Stimulated activated effector memory CD8-positive, alpha-beta T cell treated with anti-CD3 and anti-CD28 coated beads, Interleukin-12 subunit alpha, Interleukin-12 subunit beta, amount 100 ng/mL, for 72 hours (primary cell): ENCODE measurements at places on chromosomes 2 and 18.
A peak's percentile ranks its signal among the peaks of the same experiment; 100 is the strongest.

GRCh38 chr2:217604527-217605194 lies 398.1 kb downstream of the TNS1 start:
- DNase-seq: no peak

DNA sequence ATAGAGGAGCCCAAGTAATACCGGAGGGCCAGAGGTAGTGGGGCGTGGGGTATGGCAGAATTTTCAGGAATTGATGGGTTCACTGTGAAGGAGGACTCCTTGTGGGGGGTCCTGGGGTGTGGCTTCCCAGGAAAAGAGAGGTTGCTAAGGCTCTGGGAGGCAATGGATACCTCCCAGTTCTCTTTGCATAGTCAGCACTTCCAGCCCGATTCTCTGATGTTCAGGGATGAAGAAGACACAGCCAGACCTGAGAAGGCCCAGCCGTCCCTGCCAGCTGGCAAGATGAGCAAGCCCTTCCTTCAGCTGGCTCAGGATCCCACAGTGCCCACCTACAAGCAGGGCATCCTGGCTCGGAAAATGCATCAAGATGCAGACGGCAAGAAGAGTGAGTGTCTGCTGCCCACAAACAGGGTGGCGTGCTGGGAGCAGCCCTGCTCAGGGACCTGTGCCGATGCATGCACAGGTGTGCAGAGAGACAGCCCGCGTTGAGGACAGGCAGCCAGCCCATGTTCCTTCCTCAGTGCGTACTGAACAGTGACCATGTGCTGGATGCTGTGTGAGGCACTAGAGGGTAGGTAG lies 22.2 kb downstream of the PSD4 start:
- no peak for DNase-seq

DNA sequence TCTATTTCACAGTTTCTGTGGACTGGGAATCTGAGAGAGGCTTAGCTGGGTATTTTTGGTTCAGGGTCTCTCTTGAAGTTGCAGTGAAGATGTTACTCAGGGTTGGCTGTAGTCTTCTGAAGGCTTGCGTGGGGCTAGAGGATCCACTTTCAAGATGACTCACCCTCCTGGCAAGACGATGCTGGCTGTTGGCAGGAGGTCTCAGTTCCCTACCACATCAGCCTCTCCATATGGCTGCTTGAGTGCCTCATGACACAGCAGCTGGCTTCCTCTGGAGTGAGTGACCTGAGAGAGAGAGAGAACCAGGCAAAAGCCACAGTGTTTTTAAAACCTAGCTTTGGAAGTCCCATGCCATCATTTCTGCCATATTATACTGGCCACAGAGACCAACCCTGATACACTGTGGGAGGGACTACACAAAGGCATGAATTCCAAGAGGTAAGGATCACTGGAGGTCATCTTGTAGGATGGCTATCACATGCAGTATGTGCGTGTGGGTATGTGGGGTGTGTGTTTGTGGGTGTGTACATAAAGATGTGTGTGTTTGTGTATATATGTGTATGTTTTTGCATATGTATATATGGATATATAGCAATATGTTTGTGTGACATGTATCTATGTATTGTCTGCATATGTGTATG lies 25.1 kb downstream of the DNPEP start:
- DNase-seq: no peak

- DNase-seq: no peak
These were observed 6.3 kb downstream of the BOK start for GRCh38 chr2:241564596-241565410.

GRCh38 chr2:196413821-196414274 lies 225.7 kb upstream of the CCDC150 start:
- no peak for DNase-seq

GRCh38 chr2:169977530-169977929 lies 150.3 kb downstream of the UBR3 start:
- DNase-seq: no peak

GRCh38 chr2:228649447-228649846 lies 468.0 kb upstream of the SPHKAP start:
- no peak for DNase-seq

GRCh38 chr2:37819186-37819585 lies 105.9 kb upstream of the RMDN2 start:
- no peak for DNase-seq

GRCh38 chr2:178479275-178479616 lies 846 bp upstream of the FKBP7 start:
- DNase-seq: no peak

DNA sequence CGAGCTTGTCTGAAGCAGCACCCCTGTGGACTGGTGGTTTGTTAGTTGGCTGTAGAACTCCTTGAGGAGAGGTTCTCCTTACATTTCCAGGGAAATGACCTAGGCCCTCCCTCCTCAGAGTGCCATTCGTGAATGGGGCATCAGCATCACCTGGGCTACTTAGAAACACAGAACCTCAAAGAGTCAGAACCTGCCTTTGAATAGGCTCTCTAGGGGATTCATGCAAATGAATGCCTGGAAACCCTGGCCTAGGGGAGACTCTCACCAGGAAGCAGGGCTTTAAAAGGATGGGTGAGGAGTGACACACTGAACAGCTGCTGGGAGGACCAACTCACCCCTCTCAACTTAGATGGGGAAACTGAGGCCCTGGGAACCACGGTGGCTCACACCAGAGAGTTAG lies 2.1 kb upstream of the MOCOS start:
- peak; percentile 37 for DNase-seq

DNA sequence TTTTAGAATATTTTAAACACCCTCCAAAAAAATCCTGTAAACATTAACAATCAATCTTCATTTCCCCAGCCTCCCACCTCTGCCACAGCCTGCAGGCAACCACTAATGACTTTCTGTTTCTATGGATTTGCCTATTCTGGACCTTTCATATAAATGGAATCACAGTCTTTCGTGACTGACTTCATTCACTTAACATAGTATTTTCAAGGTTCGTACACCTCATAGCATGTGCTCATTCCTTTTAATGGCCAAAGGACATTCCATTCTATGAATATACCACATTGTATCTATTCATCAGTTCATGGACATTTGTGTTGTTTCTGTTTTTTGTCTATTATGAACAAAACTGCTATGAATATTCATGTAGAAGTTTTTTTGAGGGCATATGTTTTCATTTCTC lies 48.5 kb downstream of the NAT8 start:
- DNase-seq: no peak

DNA sequence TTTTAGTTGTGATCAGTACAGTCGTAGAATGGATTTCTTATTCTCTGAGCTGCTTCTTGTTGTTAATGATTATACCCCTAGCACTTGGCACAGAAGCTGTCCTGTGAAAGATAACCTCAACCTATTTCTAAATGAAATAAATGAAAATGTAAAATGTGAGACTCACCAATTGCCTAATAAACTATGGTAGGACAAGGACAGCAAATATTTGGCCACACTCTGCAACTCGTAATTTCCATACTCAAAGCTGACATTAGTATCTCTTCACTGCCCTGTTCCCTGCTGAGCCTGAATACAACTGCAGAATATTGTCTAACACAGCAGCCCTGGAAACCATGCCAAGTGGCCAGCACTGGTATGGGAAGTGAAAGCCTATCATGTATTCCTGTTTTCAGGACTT lies 34.5 kb downstream of the TMEM182 start:
- DNase-seq: no peak

GRCh38 chr2:66585587-66585986 lies 150.7 kb downstream of the MEIS1 start:
- no peak for DNase-seq

DNA sequence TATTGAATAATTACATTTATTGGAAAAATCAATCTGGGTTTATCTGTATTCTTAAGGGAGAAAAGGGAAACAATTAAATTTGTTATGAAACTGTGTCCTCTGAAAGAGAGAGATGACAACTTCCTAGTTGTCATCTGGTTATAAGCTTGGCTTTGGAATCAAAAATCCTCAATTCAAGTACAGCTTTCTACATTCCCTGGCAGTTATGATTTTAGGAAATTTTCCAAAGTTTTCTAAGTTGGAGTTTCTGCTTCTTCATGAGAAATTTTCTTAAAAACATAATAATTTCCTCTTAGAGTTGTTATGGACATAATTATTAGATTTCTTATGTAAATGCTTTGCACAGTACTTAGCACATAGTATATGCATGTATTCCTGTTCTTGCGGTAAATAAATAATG lies 625.6 kb upstream of the SLC39A10 start:
- no peak for DNase-seq

GRCh38 chr18:74069178-74070050 lies 78.2 kb downstream of the FBXO15 start:
- DNase-seq: no peak

DNA sequence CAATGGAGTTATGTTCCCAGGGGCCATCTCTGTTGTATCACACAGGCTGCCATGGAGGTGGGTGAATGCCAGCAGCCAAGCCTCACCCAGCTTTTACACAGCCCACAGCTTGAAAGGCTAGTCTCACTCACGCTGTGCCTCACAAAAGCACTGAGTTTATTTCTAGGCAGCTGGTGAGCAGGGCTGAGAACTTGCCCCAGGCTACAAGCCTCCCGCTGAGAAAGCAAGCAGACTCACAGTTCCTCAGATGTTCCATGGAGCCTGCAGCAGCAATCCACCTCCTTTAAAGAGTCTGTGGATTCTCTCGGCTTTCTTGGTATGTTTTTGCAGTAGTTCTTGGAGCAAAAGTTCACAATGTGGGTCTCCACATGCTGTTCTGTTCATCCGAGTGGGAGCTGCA lies 40.9 kb upstream of the ALKAL2 start:
- DNase-seq: no peak

DNA sequence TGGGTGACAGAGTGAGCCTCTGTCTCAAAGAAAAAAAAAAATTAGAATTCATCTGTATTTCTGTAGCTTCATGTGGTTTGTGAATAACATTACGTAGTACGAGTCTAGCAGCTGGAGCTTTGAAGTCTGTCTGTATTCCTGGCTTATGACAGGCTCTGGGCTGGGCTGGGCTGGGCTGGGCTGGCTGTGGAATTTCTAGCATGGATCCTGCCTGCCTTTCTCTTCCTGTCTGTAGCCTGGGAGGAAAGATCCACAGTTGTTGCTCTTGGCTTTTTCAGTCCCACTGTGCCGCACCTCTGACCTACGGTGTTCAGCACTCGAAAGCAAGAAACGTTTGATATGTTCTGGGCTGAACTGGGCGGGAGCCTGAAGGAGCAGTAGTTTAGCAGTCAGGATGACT lies 55.4 kb downstream of the BOLA3 start:
- DNase-seq: no peak

GRCh38 chr18:23822590-23823385 lies 133.5 kb downstream of the LAMA3 start:
- DNase-seq: no peak

GRCh38 chr2:9710311-9710710 lies 79.5 kb upstream of the YWHAQ start:
- DNase-seq: no peak

DNA sequence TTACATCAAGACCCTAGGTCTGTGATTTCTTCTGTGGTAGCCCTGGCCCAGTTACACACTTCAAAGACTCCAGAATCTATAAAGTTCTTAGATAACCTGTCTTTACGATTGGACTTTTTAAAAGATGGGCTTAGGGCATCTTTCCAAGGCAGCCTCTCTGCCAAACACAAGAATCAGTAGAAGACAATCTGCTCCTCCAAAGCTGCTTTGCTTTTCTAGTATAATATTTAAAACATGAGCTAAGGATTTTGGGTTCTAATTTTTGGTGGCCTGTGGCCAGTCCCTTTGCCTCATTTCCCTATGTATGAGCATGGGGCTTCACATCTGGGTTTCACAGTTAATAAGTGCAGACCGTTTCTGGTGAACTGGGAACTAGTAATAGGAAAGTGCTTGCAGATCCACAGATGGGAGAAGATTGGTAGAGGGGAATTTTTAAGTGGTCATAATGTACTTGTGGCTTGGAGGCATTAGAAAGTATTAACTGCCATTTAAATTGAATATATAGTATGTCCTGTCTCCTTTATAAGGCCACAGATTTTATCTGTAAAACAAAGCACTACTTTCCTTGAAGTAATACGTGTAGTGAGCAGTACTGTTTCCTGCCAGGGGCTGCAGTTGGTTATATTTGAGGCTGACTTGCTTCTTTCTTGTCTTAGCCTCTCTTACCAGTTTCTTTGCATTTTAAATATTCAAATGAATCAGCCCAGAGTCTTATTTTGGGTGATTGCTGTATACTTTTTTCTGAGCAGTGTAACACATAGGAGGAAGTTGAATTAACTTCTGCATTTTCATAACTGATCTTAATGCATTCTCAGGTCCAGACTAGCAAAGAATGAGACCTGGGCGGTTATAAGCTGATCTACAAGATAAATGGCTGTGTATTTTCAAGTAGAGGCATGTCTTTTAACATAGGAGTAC lies 1.5 kb downstream of the ARPC2 start:
- DNase-seq: no peak

DNA sequence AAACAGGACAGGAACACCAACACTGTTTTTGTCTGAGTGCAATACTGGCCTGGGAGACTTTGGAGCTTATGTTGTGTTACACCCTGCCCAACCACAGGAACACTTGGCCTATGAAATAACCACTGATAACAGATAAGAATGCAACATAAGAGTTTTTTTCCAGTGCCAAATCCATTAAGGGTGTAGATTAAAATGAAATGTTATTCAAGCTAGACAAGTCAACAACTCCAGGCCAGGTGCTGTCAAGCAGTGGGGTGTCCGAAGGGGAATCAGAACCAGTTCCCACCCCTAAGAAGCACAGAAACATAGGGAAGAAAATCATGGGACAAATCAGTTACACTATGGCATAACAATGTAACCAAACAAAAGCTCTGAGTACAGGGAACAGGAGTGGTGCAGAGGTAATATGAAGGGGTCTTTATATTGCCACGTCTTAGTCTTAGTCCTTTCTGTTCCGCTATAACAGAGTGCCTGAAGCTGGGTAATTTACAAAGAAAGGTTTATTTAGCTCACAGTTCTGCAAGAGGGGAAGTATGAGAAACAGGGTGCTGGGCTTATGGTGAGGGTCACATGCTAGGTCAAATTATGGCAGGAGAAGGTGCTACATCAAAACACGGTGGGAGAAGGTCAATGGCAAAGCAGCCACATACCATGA lies 3.8 kb downstream of the AFG3L2 start:
- no peak for DNase-seq

GRCh38 chr2:24745825-24746224 lies 47.4 kb downstream of the PTRHD1 start:
- DNase-seq: no peak

DNA sequence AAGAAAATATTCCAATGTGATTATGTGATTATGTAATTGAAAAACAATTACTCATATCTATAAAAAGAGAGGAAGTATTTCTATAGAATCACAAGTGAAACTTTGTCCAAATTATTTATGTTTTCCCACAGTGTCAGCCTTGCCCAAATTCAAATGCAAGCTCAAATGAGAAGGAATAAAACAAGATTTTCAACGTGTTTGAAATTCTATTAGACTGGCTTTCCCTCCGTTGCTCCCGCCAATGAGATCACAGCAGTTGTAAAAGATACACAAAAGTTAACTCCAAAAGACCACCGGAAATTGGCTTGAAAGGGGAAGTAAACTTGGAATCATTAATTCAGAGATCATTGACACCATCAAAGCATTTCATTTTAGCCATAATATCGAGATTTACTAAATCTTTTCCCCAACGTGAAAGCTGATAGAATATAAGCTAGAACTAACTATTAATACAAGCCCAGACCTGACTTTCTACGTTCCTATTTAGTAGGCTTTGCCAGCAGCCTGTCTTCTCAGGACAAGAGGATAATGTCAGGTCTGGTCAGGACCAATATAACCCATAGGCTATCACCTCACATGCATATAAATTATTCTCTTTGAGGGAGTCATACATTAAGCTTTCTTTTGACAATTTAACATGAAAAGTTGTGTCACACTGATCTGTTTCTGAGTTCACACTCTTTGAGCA lies 222.6 kb upstream of the CHAC2 start:
- DNase-seq: no peak
